ENCODE measurements at places on chromosomes 2 and 18.

DNA sequence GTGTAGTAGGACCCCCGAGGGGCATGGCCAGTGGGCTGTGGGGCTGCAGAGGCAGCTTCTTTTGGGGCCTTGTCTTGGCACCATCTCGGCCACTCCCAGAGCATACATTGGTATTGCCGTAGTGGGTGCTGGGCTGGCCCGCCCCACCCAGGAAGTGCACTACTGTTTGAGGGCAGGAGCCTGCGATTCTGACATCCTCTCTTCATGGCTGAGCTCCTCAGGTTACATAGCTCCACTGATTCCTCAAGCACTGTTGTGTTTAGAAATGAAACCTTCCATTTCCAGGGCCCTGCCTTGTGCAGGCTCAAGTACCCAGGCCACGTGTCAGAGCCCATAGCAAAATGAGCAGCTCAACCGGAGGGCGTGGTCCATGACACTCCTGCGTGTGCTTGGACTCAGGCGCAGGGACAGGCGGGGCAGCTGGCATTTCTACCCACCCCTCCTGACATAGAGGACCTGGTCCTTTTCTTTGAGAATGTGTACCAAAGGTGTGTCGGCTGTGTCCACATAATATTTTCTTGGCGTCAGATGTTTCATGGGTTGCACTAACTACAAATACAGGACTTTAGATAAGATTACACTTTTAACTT is 67.9 kb downstream of the DGKD start:
- DNase-seq = no peak

DNA sequence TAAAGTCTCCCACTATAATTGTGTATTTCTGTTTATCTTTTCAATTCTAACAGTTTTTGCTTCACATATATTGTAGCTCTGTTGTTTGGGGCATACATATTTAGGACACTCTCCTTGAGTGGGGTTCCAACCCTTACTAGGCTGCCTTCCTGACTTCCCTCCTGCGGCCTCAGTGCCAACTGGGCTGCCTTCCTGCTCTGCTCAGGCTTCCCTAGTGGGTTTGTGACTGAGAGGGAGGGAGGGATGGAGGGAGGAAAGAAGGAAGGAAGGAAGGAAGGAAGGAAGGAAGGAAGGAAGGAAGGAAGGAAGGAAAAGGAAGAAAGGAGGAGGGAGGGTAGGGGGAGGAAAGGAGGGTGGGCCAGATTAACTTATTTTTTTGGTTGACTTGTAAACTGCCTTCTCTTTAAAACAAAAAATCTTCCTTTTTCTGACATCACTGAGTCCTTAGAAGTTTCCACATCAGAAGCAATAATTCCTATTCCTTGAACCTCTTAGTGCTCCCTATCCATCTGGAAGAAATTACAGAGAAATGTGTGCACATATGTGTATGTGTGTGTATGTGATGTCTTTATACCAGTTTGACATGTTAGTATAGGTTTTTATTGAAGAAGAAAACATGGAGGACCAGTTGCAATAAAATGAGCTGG is 145.4 kb upstream of the PGAP1 start:
- DNase-seq = no peak

DNA sequence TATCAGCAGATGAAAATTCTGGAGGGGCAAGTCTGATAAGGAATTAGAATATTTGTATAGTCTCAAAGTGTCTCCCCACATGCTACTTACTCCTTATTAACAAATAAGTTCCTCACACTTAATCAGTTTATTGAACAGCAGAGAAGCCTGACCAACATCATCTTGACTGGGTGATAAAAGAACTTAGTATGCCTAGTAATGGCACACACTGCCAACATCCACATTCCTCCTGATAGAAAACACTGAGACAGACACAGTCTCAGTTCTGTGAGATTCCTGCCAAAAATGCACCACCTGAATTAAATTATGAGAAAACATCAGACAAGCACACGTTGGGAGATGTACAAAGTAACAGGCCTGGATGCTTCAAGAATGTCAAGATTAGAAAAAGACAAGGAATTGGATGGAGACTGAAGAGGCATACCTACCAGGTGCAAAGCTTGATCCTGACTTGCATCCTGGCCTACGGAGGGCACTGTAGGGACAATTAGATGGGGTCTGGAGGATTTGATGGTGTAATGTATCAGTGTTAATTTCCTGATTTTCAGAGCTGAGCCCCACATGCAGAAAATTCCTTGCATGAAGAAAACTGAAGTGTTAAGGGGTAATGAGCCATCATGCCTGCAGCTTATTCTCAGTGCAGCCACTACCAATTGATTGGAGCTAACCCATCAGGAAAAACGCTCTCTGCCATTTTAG is 200.4 kb upstream of the SH3BP4 start:
- DNase-seq = peak; percentile 8

GRCh38 chr2:130808482-130809268 is 28.0 kb upstream of the ARHGEF4 start:
- no peak for DNase-seq

DNA sequence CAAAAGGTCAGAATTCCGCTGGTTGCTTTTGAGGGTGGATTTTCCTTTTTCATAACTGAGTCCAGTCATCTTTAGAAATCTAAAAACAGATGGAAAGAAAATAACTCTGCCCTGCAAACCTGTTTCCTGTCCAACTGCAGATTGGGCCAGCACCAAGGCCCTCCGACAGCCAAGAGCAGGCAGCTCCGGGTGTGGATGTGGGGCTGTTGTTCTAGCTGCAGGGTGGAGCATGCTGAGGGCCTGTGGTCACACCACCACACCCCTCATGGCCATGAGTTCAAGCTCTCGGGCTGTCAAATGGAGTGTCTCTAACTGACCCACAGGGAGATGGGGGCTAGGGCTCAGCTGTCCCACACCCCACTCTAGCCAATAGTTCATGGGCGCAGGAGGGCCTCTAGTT is 69.3 kb upstream of the BZW1 start:
- peak; percentile 66 for DNase-seq

GRCh38 chr2:142714600-142714999 is 162.9 kb upstream of the KYNU start:
- DNase-seq = no peak

- no peak for DNase-seq
These were observed 36.2 kb downstream of the ZAP70 start for GRCh38 chr2:97749581-97749980.

DNA sequence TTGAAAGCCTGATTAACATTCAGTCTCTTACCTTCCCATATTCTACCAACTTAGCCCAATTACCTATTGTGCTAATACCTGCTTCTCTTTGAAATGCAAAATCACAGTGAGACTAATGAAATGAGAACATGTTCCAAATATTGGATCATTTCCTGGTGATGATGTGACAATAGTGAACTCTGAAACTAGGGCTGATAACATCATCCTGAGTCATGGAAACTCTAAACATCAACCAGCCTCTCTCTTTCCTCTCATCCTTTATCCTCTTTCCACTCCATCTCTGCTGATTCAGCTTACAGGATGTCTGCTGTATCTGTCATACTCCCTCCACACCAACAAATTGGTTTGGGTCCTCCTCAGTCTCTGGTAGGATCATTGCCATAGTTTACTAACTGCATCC is 98.8 kb upstream of the NCKAP5 start:
- peak; percentile 62 for DNase-seq

DNA sequence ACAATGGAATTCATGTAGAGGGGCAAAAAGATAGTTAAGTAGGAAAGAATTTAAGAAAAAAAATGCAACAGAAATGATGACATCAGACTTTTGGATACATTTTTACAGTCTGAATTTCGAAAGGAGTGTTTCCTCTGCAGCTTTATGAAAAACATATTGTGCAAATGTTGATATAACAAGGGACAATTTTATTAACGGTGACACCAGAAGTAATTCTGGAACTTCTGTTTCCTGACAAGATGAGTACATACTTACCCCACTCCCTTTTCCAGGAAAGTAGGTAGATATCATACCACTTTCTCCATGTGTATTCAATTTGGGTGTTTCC is 369.6 kb downstream of the FBXO15 start:
- no peak for DNase-seq

DNA sequence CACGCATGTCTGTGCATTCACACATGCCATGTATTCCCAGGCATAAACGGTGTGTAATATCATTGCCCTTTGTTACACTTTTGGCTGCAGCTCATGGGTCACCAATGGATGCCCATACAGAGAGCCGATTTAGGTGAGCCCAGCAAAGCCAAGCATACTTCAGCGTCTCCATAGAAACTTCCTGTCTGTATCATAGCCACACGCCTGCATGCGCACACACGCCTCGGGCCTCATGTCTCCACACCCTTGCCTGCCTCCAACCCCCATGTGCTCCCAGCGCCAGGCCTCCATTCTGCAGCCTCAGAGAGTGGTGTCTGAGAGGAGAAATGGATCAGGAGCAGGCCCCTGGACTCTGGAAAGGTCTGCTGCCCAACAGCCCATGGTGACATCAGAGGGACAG is 33.5 kb upstream of the SELENOI start:
- no peak for DNase-seq

- peak; percentile 74 for DNase-seq
These were observed 253.4 kb downstream of the ETAA1 start for GRCh38 chr2:67650291-67651133.

DNA sequence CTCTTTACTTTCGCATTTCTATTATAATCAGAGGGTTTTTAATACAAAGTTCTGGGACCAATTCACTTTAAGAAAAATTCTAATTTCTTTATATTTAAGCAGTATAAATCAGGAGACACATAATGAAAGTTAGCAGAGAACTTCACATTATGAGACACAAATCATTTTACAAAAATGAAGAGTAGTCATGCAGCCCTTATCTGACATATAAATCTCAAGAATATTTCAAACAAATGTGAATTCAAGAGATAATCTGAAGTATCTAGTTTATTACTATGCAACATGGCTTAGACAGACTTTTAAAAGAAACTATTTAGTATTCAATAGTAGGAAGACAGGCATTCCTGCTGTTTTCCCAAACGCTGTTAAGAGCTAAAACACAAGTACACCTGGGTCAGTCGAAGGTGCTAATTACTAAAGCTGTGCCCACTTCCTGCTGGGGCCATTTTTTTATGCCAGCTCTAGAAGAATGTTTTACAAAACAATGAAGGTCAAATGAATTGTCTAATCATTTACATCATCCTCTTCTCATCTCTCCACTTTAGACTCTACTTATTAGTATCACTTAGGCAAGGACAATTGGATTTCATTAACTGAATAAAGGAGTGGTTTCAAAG is 40.2 kb downstream of the CWC22 start:
- DNase-seq = no peak

GRCh38 chr18:79413426-79413825 is 17.7 kb downstream of the NFATC1 start:
- no peak for DNase-seq

GRCh38 chr2:110707386-110707965 is 24.9 kb upstream of the ACOXL start:
- DNase-seq = no peak

GRCh38 chr2:235157746-235158482 is 206.1 kb downstream of the SH3BP4 start:
- no peak for DNase-seq

GRCh38 chr2:46342566-46343315 is 45.5 kb downstream of the EPAS1 start:
- no peak for DNase-seq

DNA sequence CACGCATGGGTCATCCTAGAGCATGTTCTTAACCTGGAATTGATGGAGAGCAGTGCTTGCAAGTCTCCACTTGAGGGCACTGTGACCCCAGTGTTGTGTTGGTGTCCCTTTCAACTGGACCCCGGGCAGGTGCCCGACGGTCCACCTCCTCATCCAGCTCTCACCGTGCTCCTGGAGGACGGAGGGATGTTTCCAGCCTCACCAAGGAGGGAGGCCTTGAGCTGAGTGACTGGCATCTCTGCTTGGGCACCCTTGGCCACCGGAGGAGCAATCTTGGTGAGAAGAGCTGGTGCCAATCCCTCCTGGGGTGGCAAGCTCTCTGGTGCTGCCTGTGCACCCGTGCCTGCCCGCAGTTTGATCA is 45.4 kb upstream of the ASB18 start:
- peak; percentile 76 for DNase-seq

- peak; percentile 42 for DNase-seq
These were observed 5.2 kb upstream of the GPD2 start for GRCh38 chr2:156430980-156431358.

DNA sequence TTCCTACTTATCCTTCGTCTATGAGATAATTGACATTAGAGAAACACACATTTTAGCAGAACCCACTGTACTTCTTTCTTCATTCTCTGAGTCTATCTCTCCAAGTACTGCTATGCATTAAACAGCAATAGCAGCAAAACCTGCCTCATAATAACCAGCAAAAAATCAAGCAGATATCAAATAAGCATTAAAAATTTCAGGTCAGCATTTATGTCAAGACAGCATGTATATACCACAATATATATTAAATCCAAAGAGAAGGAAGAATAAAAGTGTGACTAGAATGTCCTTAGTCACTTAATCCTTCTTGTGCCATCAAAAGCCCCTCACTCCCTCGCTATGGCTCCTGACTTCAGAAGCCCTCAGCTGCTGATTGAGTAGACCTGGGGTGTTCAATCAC is 131.3 kb downstream of the MGAT5 start:
- DNase-seq = no peak

- no peak for DNase-seq
These were observed 76.0 kb downstream of the MEX3C start for GRCh38 chr18:51121597-51121857.

GRCh38 chr2:191247381-191248057 is 2.3 kb downstream of the MYO1B start:
- peak; percentile 94 for DNase-seq

DNA sequence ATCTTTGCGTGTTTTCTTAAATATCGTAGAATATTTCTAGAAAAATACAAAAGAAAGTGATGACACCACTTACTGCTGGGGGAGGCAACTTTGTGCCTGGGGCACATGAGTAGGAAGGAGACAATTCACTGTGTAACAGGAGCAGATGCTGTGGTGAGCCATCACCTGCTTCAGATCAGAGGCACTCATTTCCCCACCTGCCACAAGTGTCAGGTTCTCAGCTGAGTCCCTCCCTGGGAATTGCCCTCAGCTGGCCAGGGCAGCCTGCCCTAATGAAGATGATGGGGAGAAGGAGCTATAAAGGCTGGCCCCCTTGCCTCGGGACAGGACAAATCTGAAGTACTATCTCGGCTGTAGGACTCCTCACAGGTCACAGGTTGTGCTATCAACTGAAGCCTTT is 322.8 kb downstream of the STK39 start:
- no peak for DNase-seq

DNA sequence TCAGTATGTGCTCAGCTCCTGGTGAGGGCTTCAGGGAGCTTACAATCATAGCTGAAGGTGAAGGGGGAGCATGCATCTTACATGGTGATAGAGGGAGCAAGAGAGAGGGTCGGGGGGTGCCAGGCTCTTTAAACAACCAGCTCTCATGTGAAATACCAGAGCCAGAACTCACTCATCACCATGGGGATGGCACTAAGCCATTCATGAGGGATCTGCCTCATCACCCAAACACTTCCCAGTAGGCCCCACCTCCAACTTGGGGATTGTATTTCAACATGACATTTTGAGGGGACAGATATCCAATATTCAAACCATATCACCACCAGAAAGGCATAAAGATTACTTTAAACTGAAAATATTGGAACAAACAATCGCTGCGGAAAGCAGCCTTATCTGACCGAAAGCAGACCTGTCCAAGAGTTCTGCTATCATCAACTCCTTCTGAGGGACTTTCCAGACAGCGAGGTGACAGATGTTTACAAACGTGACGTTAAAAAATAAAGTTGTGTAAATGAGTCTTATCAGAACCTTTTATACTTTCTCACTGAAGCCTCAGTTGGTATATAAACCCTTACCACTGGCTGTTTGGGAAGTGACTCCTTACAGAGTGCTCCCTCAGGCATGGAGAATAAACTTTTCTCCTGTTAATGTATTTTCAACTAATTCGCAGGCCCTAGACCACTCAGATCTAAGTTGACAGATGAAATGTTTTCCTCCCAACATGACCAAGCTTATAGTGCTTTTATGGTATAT is 35.5 kb upstream of the PTH2R start:
- no peak for DNase-seq

GRCh38 chr2:95333888-95334338 is 36.8 kb downstream of the KCNIP3 start:
- DNase-seq = no peak
